ENCODE measurements at places on chromosomes 3 and 15.
A peak's percentile ranks its signal among the peaks of the same experiment; 100 is the strongest.

- no peak for DNase-seq
These were observed 513.2 kb upstream of the GOLIM4 start for GRCh38 chr3:168608926-168609325.

GRCh38 chr15:56719021-56719612, 14.2 kb downstream of the ZNF280D start:
- no peak for DNase-seq

DNA sequence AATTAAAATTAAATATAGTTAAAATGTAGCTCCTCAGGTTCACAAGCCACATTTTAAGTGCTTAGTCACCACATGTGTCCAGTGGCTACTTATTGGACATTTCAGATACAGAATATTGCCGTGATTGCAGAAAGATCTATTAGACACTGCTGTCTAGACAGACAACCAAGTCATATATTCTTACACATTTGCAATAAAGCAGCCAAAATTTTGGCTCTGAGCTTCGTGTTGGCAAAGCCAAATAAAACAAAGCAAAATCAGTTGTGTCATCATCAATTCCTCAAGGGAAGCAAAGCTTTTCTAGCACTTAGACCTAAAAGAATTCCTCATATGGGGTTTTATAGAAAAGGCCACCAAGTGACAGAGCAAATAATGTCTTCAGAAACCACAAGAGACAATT, 193.1 kb upstream of the LPP start:
- DNase-seq: peak; percentile 49

- peak; percentile 49 for DNase-seq
These were observed 1.3 kb downstream of the CTNNB1 start for GRCh38 chr3:41200669-41201021.

All from MCF 10A (cell line).